ENCODE measurements at places on chromosomes 11 and 22. TPM values are rescaled to one million over a fixed set of nuclear protein-coding genes. Genes with fewer than 3 reads are reported as not detected.

- no peak overlapping the region for H3K27ac ChIP-seq
- DNase-seq: no peak
- no peaks in the 10 kb centered on the region for H3K4me1 ChIP-seq
- H3K4me3 ChIP-seq: no peak overlapping the region
- no peaks in the 10 kb centered on the region for H3K27me3 ChIP-seq
Observed at GRCh38 chr11:35380603-35381002, 38.8 kb downstream of the SLC1A2 start.

DNA sequence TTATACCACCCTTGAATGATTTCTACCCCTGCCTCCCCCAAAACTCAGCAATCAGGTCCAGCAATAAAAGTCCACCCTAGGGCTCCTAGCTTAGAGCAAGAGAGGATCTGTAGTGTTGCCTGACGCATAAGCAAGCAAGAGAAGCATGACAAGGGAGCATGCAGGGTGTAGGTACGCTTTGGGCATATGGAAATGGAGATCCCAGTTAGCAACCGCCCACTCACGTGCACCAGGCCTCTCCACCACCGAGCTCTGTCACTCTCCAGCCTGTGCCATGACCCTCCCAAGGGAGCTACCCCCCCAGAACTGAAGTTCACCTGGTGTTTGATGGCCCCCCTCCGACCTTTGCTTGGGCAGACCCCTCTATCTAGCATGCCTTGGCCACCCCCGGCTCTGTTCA is 39.4 kb downstream of the SERPINH1 start:
- no peaks in the 10 kb centered on the region for H3K36me3 ChIP-seq
- no peak overlapping the region for H3K4me3 ChIP-seq
- H3K27ac ChIP-seq: no peak overlapping the region

- H3K36me3 ChIP-seq: no peaks in the 10 kb centered on the region
- no peak overlapping the region for H3K4me3 ChIP-seq
- H3K4me1 ChIP-seq: peaks cover 5% of the 10 kb centered on the region
- H3K27me3 ChIP-seq: no peaks in the 10 kb centered on the region
- no peak overlapping the region for H3K27ac ChIP-seq
Observed at GRCh38 chr11:69912911-69913451, 93.8 kb upstream of the FGF3 start.

DNA sequence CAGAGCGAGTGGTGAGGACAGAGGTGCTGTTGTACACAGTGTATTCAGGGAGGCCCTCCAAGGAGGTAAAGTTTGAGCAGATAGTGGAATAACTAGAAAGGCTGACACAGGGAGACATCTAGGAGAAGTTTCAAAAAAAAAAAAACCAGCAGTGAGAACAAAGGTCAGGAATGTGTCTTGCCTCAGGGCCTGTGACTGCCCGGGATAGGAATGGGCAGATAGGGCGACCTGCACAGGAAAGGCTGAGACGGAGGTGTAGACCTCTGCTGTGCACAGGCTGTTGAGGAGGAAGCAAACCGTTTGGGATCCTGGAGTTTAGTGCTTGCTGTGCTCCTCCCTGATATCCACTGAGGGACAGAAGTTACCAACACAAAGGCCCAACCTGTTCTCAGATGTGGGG is 406.5 kb upstream of the B3GAT1 start:
- H3K27me3 ChIP-seq: no peaks in the 10 kb centered on the region
- H3K27ac ChIP-seq: no peak overlapping the region
- no peak overlapping the region for H3K4me3 ChIP-seq
- no peak for DNase-seq
- no peaks in the 10 kb centered on the region for H3K36me3 ChIP-seq

- no peaks in the 10 kb centered on the region for H3K27me3 ChIP-seq
- H3K27ac ChIP-seq: no peak overlapping the region
- no peak overlapping the region for H3K4me3 ChIP-seq
- DNase-seq: peak; percentile 57
- H3K36me3 ChIP-seq: no peaks in the 10 kb centered on the region
- no peaks in the 10 kb centered on the region for H3K4me1 ChIP-seq
Observed at GRCh38 chr22:22576244-22576988, 17.4 kb upstream of the PRAME start.

GRCh38 chr22:38424525-38425080 is 30.4 kb downstream of the KCNJ4 start:
- peaks cover 12% of the 10 kb centered on the region for H3K4me1 ChIP-seq
- no peak overlapping the region for H3K27ac ChIP-seq
- H3K27me3 ChIP-seq: no peaks in the 10 kb centered on the region
- DNase-seq: no peak

DNA sequence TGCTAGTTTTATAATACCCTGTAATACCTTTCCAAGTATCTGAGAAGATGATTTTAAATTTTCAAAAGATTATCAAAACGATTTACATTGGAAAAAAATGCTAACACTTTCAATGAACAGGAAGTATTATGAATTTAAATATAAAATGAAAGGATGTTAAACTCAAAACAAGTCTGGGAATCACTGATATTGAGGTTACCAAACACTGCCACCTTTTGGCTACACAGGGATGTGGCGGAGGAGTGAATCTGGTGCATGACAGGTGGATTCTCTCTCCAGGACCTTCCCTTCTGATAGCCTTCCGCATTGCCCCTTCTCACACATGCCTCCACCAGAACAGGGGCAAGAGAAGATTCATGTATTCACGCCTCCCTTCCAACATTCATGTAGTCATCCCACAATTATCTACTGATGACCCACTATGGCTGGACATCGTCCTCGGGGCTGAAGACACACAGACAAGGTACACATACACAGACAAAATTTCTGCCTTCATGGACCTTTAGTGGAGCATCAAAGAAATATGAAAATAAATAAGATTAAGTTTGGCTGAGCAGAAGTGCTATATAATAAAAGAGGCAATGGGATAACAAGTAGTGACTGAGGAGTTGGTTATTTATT is 34.7 kb downstream of the ATG16L2 start:
- H3K27me3 ChIP-seq: no peaks in the 10 kb centered on the region
- H3K27ac ChIP-seq: no peak overlapping the region
- peaks cover 2% of the 10 kb centered on the region for H3K36me3 ChIP-seq
- H3K4me1 ChIP-seq: no peaks in the 10 kb centered on the region
- H3K4me3 ChIP-seq: no peak overlapping the region

DNA sequence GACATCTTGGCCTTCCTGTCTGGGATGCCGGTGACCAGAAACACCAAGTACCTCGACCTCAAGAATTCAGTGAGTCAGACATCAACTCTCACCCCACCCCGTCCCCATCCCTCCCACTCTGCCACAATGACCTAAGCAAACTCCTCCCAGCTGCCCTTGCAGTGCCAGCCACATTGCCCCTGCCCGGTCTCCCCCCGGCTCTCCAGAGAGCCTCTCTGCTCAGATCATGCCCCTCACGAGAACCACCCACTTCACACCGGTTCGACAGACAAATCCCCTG is 23.6 kb upstream of the MYRF start:
- H3K4me3 ChIP-seq: no peak overlapping the region
- H3K4me1 ChIP-seq: no peaks in the 10 kb centered on the region
- no peaks in the 10 kb centered on the region for H3K27me3 ChIP-seq
- no peaks in the 10 kb centered on the region for H3K36me3 ChIP-seq

GRCh38 chr22:30183861-30184278 is 62.7 kb downstream of the LIF start:
- H3K36me3 ChIP-seq: no peaks in the 10 kb centered on the region
- no peaks in the 10 kb centered on the region for H3K27me3 ChIP-seq
- no peak overlapping the region for H3K4me3 ChIP-seq
- no peak overlapping the region for H3K27ac ChIP-seq
- DNase-seq: no peak
- H3K4me1 ChIP-seq: no peaks in the 10 kb centered on the region

- no peaks in the 10 kb centered on the region for H3K27me3 ChIP-seq
- H3K27ac ChIP-seq: peak overlapping the region; percentile 92
- H3K4me3 ChIP-seq: peak overlapping the region; percentile 69
- no peaks in the 10 kb centered on the region for H3K36me3 ChIP-seq
Observed at GRCh38 chr22:42959576-42960509, 55.1 kb downstream of the PACSIN2 start.

GRCh38 chr11:58963551-58964104 is 24.3 kb downstream of the GLYATL1 start:
- H3K4me3 ChIP-seq: peak overlapping the region; percentile 13
- H3K27ac ChIP-seq: no peak overlapping the region
- H3K4me1 ChIP-seq: no peaks in the 10 kb centered on the region
- H3K27me3 ChIP-seq: no peaks in the 10 kb centered on the region
- no peaks in the 10 kb centered on the region for H3K36me3 ChIP-seq
- no peak for DNase-seq

DNA sequence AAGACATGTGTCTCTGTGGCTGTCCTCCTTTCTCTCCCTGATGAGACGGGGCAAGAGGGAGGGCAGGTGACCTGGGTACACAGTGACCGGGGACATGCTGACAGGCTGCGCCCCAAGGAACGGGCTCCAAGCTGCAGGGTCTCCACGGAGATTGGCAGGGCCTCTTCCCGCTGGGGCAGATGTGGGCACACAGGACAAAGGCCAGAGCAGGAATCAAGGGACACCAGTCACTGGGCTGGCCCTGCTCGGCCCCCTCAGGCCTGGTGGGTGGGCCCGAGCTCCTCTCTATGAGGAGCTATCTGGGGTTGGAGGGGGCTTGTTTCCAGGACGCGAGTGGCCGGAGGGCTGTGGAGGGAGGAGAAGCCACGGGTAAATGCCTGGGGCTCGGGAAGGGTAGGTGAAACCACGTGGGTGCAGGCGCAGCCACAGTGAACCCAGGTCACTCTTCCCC is 11.2 kb downstream of the PNPLA5 start:
- H3K4me3 ChIP-seq: no peak overlapping the region
- H3K27me3 ChIP-seq: no peaks in the 10 kb centered on the region
- no peaks in the 10 kb centered on the region for H3K4me1 ChIP-seq
- no peaks in the 10 kb centered on the region for H3K36me3 ChIP-seq

DNA sequence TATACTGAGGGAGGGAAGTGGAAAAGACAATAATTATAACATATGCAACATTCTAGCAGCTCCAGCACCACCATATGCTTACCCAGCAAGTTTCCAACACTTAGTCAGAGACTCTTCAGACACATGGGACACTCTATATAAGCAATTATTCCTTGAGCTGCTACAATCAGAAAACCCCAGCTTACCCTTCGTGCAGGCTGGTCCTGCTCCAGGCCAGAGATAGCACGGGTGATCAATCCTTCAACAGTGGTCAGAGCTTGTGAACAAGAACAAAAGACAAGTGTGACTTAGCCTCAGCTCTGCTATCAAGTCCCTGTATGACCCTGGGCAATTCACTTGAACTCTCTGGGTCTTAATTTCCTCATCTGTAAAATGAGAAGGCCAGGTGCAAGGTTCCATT is 1.5 kb downstream of the ZPR1 start:
- no peak overlapping the region for H3K27ac ChIP-seq
- H3K27me3 ChIP-seq: no peaks in the 10 kb centered on the region
- peaks cover 41% of the 10 kb centered on the region for H3K4me1 ChIP-seq
- no peak overlapping the region for H3K4me3 ChIP-seq
- H3K36me3 ChIP-seq: peaks cover 40% of the 10 kb centered on the region

DNA sequence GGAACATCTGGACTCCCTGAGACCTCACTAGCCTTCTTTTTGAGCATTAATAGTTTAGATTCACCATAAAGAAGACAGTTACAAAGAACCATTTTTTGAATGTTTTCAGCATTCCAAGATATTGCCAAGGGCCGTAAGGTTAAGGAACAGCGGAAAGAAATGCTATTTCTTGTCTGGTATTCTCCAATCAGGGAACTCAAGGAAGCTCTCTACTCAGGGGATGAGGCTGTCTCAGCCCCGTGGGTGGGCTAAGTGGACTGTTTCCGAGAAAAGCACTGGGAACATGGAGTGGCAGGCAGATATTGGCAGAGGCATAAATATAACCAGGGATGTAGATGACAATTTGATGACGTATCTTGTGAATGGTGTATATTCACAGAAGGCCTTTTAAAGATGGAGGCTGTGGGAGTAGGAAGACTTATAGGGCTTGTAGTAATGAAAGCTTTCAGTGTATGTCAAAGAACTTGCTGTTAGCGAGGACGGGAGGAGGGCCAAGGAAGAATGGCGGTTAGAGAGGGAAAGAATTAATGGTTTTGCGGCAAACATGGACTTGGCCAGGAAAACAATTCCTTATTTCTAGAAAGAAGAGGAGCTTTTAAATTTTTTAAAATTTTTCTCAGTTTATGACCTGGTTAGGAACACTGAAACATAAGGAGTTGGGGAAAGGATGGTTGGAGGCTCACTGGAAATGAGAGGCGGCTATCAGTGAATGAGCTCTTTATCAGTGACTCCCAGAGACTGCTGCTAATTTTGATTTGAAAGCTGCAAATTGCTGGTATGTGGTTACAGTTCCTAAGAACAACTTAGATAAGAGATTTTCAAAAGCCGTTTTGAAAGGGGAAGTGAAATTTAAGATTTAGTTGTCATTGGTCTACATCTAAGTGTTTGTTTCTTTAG is 64.6 kb downstream of the ST3GAL4 start:
- no peak overlapping the region for H3K4me3 ChIP-seq
- no peaks in the 10 kb centered on the region for H3K4me1 ChIP-seq
- DNase-seq: no peak
- peak overlapping the region; percentile 59 for H3K27ac ChIP-seq
- H3K27me3 ChIP-seq: no peaks in the 10 kb centered on the region

GRCh38 chr11:44834846-44835245 is 108.1 kb downstream of the TSPAN18 start:
- no peak overlapping the region for H3K27ac ChIP-seq
- H3K4me3 ChIP-seq: no peak overlapping the region
- no peaks in the 10 kb centered on the region for H3K36me3 ChIP-seq
- no peaks in the 10 kb centered on the region for H3K27me3 ChIP-seq

DNA sequence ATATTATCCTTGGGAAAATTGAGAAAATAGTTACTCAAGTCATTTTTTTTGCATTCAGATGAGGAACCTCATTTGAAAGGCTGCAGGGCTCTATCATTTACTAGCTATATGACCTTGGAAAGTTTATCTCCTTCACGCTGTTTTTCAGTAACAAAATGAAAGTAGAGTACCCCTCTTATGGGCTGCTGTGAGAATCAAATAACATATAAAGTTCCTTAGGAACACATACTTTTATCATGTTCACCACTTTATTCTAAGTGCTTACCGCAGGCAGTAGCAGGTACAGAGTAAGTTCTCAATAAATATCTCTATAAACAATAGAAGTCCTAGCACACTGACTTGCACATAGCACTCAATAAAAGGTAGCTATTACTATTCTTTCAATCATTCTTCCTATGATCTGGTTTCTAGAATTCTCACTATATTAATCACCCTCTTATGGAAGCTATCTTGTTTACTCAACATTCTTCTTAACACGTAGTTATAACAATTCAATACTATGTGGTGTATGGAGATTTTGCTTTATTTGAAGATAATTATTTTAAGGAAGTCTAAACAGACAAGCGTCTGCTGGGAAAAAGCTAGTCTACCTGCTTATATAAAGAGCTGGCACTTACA is 1.9 kb downstream of the C11orf71 start:
- no peak overlapping the region for H3K4me3 ChIP-seq
- H3K4me1 ChIP-seq: peaks cover 4% of the 10 kb centered on the region

The BIRC3 gene
- 8.1 TPM for total RNA-seq

The CD6 gene
- 0.42 TPM for total RNA-seq

The RRP7A gene
- 12.1 TPM for total RNA-seq

The HEPHL1 gene
- total RNA-seq: not detected

The BACE1 gene
- 14.0 TPM for total RNA-seq

The CDC42BPG gene
- 0.75 TPM for total RNA-seq

The ZNF408 gene
- total RNA-seq: 3.4 TPM

The SMARCB1 gene
- 19.4 TPM for total RNA-seq

Data from liver (tissue), 10 donors.